Stimulated activated CD8-positive, alpha-beta memory T cell treated with anti-CD3 and anti-CD28 coated beads, Interleukin-7, amount 100 ng/mL, for 1 hour (primary cell): ENCODE measurements at places on chromosomes 1 and 21.
A peak's percentile ranks its signal among the peaks of the same experiment; 100 is the strongest.

- DNase-seq = no peak
Measured at GRCh38 chr1:96002201-96002600, 719.4 kb upstream of the PTBP2 start.

DNA sequence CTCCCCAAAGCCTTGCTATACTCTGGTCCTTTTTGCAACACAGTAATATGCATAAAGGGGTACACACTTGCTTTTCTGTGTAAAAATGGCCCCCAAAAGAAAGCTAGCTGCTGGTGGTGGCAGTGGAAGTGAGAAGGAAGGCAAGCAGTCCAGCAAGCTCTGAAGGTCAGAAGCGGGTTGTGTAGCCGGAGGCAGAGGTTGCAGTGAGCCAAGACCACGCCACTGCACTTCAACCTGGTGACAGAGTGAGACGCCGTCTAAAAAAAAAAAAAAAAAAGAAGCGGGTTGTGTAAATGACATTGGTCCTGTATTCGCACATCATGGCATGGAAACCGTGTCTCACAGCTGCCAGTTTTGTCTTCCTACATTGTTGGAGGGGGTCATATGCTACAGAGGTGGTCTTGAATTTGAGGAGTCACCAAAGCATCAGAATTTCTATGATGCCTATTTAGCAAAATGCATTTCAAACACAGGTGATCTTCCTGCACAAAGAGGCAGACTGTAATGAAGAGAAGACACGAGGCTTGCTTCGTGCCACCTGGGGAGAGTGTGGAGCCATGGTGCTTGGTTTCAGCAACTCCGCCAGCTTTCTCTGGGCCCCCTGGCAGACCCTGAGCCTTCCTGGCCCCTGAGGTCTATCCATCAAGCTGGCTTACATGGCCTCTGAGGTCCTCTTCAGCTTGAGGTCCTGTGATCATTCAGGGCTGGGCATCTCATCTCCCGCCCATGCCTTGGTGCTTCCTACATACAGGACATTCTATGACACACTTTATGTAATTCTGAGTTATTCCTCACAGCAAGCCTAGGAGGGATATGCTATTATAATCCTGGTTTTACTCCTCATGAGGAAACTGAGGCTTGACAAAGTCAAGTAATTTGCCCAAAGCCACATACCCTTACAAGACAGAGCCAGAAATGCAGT is 71.0 kb downstream of the TOMM20 start:
- DNase-seq = no peak

GRCh38 chr1:164689672-164690511 is 130.9 kb downstream of the PBX1 start:
- DNase-seq = no peak

DNA sequence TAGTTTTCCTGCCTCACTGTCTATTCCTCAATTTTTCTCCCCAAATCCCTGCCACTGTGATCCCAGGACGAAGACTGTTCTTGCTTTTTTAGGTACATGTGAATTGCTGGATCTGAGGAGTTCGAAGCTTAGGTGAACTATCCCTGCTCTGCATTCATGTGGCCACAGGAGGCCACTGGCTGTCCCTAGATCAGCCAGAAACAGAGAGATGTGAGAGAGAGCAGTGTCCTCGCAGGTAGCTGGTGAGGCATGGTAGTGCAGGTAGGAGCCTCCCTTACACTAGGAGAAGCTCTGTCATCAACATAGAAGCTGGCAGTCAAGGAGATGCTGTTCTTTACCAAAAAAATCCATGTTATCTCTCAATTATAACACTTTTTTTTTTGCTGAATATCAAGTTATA is 71.5 kb downstream of the USP24 start:
- DNase-seq = no peak

DNA sequence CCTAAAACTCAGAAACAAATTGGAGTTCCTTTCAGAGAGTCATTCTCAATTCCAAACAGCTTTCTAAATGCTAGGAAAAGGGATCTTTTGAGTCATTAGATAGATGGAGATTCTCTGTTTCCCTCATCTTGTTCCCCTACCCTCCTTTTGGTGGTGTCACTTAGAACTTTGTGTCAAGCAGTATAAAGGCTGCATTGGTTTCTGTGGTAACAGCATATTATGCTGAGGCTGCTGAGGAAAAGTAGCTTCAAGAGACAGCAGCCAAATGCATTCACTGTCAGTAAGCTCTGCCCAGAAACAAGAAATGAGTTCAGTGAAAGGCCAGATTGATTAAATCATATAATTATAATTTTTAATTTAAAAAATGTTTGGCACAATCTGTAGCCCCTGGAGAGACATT is 144.1 kb downstream of the LRRC40 start:
- DNase-seq = no peak

DNA sequence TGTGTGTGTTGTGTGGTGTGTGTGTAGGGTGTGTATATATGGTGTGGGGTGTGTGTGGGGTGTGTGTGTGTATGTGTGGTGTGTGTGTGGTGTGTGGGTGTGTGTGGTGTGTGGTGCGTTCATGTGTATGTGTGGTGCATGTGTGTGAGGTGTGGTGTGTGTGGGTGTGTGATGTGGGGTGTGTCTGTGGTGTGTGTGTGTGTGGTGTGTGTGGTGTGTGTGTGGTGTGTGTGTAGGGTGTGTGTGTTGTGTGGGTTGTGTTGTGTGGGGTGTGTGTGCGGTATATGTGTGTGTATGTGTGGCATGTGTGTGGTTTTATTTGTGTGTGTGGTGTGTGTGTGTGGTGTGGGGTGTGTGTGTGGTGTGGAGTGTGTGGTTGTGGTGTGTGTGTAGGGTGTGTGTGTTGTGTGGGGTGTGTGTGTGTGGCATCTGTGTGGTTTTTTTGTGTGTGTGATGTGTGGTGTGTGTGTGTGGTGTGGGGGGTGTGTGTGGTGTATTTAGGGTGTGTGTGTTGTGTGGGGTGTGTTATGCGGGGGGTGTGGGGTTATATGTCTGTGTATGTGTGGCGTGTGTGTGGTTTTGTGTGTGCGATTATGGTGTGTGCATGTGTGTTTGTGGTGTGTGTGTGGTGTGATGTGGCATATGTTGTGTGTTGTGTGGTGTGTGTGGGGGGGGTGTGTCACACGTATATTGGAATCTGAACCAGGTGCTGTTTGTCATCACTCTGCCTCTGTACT is 17.1 kb upstream of the ZBTB21 start:
- no peak for DNase-seq

DNA sequence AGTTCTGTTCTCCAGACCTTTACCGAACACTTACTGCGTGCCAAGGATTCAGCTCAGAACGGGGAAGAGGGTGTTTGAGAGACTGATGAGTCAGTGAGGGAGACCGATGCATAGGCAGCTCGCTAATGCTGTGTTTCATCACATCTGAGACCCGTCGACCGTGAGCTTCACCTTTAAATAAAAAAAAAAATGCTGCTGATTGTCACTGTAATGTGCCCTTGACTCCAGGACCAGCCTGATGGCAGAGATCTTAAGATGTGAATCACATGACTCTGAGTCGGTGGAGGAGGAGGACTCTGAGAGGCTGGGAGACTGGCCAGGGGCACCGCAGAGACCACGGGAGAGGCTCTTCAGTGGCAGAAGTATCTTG is 28.8 kb downstream of the SPSB1 start:
- no peak for DNase-seq

DNA sequence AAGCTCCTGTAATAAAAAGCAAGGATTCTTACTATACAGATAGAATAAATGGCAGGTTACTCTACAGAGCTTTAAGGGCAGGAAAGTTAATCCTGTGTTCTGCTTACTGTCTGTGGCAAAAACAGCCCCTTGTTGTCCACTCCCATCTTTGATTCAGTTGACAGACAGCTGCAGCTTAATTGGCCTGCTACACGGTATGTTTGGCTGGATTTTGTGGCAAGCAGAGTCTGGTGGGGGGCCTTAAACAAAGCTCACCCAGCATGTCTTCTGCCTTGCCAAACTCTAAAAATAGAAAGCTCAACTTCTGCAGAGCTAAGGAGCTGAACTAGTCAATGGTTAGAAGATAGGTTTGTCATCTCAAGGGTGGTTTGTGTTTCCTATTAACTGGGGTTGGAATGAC is 407.2 kb downstream of the HLX start:
- DNase-seq = no peak

DNA sequence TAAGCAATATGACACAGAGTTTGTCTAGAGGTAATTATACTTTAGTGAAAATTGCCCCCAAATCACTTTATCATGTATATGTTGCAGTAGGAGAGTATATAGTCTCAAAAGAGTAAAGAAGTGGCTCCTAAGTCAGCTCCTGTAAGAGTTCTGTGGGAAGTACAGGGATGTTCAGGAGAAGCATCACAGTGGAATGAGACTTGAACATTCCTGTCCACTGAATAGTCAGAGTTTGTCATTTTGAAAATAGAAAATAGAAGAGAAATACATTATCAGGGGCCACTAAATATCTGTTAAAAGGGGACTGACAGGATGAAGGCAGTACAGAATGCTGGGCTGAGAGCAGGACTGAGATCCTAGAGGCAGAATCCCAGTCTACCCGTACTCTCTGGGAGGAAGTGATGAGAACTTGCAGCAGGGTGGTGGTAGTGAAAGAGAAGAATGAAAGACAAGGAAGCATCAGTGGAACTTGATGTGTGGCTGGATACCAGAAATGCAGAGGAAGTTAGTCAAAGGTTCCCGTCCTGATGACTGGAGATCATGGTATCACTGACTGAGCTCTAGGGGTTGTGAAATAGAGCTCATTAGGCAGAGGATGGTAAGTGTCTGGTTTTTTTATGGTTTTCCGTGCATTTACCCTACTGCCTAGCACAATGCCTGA is 153.4 kb downstream of the FMN2 start:
- no peak for DNase-seq

GRCh38 chr1:47950471-47950870 is 46.7 kb downstream of the TRABD2B start:
- no peak for DNase-seq

GRCh38 chr1:16119926-16120325 is 35.9 kb downstream of the EPHA2 start:
- no peak for DNase-seq

- no peak for DNase-seq
Measured at GRCh38 chr21:41359286-41359685, 2.5 kb upstream of the MX2 start.

- DNase-seq = no peak
Measured at GRCh38 chr1:243917863-243918565, 68.0 kb upstream of the AKT3 start.

- no peak for DNase-seq
Measured at GRCh38 chr1:18736958-18737357, 106.3 kb downstream of the PAX7 start.

- no peak for DNase-seq
Measured at GRCh38 chr1:14820295-14821085, 222.0 kb downstream of the KAZN start.

- peak; percentile 16 for DNase-seq
Measured at GRCh38 chr1:53860967-53861411, 22.9 kb upstream of the NDC1 start.

DNA sequence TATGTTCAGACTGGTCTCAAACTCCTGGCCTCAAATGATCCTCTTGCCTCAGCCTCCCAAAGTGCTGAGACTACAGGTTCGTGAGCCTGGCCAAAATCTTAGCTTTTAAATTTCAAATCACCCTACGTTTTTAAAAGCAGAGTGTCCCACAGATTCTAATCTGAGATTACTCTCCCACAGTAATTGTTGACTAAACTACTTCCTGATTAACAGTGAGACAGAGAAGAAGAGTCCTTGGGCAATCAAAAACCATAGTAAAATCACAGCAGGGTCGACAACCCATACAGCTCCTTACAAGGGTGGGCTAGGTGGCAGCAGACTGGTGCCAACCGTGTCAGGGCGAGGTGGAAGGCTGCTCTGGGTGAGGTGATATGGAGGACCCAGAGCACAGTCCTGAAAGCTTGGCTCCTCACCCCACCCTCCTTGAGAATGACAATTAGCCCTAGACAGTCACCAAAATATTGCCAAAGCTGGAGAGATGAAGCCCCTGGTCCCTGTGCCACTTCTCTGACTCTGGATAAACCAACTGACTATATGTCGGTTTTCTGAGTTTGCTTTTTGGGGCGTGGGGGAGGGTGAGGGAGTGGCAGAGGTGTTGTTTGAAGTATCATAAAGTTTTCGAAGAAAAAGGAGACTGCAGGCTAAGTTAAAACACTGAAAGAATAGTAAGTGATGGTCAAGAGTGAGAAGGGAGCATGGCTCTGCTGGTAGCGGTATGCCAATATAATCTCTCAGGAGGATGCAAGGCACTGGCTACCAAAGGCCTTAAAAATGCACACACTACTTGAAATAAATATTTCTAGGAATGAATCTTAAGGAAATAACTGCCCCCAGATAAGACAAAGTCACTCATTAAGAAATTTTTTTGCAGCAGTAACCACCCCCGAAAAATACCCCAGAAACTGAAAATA is 86.8 kb downstream of the SLC45A1 start:
- no peak for DNase-seq

- no peak for DNase-seq
Measured at GRCh38 chr1:53811414-53811851, 26.7 kb downstream of the NDC1 start.

GRCh38 chr1:171351961-171352360 is 38.0 kb downstream of the FMO4 start:
- no peak for DNase-seq

DNA sequence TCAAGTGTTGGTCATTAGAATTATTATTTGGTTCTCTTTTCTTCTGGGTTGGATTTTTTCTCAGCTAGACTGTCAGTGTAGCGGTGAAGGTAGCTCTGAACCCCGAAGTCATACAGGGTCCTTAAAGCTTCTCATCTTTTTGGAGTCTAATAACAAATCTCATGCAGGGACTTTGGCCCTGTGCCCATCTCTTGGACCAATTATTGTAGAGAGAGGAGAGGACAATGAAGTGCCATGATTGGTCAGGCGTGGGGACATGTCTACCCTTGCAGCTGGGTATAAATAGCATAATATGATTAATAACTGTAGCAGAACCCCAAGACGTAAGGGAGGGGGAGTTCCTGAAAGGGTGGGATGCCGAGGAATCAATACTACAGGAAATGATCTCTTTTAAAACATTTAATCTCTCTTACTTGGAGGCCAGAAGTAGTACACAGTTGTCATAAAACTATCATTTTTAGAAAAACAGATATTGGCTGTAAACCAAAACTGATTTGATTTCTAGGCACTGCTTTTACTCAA is 8.8 kb downstream of the MAGI3 start:
- no peak for DNase-seq

GRCh38 chr1:28580722-28581530 is 11.1 kb upstream of the RAB42 start:
- no peak for DNase-seq

DNA sequence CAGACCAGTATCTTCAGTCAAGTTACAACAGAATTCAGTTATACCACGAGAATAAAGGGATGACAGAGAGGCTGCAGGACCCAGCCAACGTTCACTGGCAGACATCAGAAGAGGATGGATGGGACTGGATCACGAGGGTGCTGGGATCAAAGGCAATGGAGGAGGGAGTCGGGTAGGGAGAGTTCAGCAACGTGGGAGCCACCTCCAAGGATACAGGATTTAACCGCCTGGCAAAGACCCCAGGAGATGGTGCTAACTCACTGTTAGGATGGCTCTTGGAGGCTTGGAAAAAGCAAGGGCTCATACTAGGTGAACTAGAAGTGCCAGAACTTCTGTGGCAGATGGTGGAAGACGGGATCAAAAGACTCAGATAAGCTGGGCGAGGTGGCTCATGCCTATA is 99.1 kb upstream of the DISP3 start:
- DNase-seq = no peak

GRCh38 chr1:234778221-234779159 is 168.5 kb upstream of the IRF2BP2 start:
- DNase-seq = no peak

- DNase-seq = no peak
Measured at GRCh38 chr21:26965040-26965906, 1.6 kb downstream of the ADAMTS5 start.

GRCh38 chr1:56666112-56666608 is 21.0 kb downstream of the PRKAA2 start:
- DNase-seq = no peak
